Activated T-helper 2 cell treated with anti-CD3 and anti-CD28 coated beads, Interferon-gamma antibody, Interleukin-2, Interleukin-4, amounts not matched to agents 10 μg/mL and 5 μg/mL and 100 μg/mL, durations not matched to agents 14 hours and 24 hours and 36 hours (primary cell): ENCODE measurements at places on chromosomes 13 and 19.

GRCh38 chr19:991174-991931 lies 7.2 kb downstream of the WDR18 start:
- H3K4me3 ChIP-seq = no peak overlapping the region
- DNase-seq = peak; percentile 30
- H3K27me3 ChIP-seq = peaks cover under 1% of the 10 kb centered on the region
- peaks cover 30% of the 10 kb centered on the region for H3K36me3 ChIP-seq
- no peak overlapping the region for H3K27ac ChIP-seq
- no peaks in the 10 kb centered on the region for H3K4me1 ChIP-seq

- no peaks in the 10 kb centered on the region for H3K36me3 ChIP-seq
- no peak overlapping the region for H3K4me3 ChIP-seq
- DNase-seq = no peak
- peaks cover 2% of the 10 kb centered on the region for H3K27me3 ChIP-seq
- H3K4me1 ChIP-seq = peaks cover 22% of the 10 kb centered on the region
- H3K27ac ChIP-seq = no peak overlapping the region
Measured at GRCh38 chr13:28750187-28751045, 31.6 kb upstream of the SLC46A3 start.

- no peak for DNase-seq
- H3K4me3 ChIP-seq = no peak overlapping the region
- peaks cover 7% of the 10 kb centered on the region for H3K36me3 ChIP-seq
- peaks cover 1% of the 10 kb centered on the region for H3K27me3 ChIP-seq
- no peak overlapping the region for H3K27ac ChIP-seq
Measured at GRCh38 chr13:97394542-97394941, 39.4 kb upstream of the RAP2A start.

GRCh38 chr19:39170386-39171231 lies 26.2 kb upstream of the NCCRP1 start:
- H3K27ac ChIP-seq = no peak overlapping the region
- no peaks in the 10 kb centered on the region for H3K4me1 ChIP-seq
- no peak overlapping the region for H3K4me3 ChIP-seq
- DNase-seq = no peak
- H3K36me3 ChIP-seq = peaks cover 5% of the 10 kb centered on the region
- no peaks in the 10 kb centered on the region for H3K27me3 ChIP-seq

DNA sequence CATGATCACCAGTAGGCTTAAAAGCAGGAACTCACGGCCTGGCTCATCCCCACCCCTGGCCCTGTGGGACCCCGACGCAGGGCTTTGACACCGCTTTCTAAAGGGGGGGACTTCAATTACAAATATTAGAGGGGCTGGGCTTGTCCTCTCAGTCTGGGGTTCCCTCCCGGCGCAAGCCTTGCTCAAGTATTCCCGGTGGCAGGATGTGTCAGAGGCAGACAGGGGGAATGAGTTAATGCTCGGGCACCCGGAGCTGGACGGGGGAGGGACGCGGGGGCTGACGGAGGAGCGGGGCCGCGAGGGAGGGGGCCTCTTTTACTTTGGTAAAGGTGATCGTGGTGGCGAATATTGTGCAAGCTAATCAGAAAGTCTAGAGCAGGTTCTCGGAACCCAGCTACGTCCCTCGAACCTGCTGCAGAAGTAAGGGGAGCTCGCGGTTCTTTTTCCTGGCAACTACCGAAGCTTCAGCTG lies 1.1 kb downstream of the FGF14 start:
- no peak for DNase-seq
- H3K27me3 ChIP-seq = peaks cover 57% of the 10 kb centered on the region
- H3K27ac ChIP-seq = no peak overlapping the region
- no peaks in the 10 kb centered on the region for H3K36me3 ChIP-seq

DNA sequence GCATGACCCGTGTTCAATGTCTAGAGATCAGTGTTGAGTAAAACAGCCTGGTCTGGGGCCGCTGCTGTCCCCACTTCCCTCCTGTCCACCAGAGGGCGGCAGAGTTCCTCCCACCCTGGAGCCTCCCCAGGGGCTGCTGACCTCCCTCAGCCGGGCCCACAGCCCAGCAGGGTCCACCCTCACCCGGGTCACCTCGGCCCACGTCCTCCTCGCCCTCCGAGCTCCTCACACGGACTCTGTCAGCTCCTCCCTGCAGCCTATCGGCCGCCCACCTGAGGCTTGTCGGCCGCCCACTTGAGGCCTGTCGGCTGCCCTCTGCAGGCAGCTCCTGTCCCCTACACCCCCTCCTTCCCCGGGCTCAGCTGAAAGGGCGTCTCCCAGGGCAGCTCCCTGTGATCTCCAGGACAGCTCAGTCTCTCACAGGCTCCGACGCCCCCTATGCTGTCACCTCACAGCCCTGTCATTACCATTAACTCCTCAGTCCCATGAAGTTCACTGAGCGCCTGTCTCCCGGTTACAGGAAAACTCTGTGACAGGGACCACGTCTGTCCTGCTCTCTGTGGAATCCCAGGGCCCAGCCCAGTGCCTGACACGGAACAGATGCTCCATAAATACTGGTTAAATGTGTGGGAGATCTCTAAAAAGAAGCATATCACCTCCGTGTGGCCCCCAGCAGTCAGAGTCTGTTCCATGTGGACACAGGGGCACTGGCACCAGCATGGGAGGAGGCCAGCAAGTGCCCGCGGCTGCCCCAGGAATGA lies 1.5 kb upstream of the CEACAM5 start:
- no peak overlapping the region for H3K27ac ChIP-seq
- H3K36me3 ChIP-seq = no peaks in the 10 kb centered on the region
- peaks cover 15% of the 10 kb centered on the region for H3K27me3 ChIP-seq

DNA sequence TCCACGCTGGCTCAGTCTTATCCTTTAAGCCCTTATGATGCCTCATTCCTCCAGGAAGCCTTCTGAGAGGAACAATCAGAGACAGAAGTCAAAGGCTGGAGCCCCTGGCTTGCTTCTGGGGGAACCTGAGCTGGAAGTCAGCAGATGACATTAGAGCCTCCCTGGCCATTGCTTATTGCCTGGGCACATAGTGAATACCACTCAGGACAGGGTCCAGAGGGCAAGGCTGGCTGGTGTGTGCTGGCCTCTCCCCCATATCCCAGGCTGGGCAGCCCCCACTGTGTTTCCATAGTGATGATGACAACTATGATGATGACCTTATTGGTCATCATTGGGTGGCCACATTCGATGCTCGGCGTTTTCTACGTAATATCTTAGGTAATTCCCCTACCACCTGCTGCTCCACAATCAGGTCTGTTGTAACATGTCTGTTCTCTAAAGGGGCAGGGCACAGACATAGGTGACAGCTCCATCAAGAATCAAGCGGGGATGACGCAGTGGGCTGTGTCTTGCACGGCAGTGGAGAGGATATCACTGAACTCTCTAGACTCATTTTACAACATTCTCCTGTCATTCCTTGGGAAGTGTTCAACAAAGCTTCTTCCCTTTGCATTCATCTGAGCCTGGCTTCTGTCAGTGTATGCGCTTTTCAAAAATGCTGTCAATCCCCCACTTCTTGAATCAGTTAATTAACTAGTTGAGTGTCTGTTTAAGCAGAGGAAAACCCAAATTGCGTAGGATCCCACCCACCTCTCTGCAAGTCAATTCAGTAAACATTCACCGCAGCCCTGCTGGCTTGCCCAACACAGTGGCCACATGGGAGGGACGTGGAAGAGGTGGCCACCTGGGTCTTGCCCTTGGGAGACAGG lies 89.4 kb upstream of the TSHZ3 start:
- no peaks in the 10 kb centered on the region for H3K27me3 ChIP-seq
- no peak overlapping the region for H3K27ac ChIP-seq
- DNase-seq = no peak

DNA sequence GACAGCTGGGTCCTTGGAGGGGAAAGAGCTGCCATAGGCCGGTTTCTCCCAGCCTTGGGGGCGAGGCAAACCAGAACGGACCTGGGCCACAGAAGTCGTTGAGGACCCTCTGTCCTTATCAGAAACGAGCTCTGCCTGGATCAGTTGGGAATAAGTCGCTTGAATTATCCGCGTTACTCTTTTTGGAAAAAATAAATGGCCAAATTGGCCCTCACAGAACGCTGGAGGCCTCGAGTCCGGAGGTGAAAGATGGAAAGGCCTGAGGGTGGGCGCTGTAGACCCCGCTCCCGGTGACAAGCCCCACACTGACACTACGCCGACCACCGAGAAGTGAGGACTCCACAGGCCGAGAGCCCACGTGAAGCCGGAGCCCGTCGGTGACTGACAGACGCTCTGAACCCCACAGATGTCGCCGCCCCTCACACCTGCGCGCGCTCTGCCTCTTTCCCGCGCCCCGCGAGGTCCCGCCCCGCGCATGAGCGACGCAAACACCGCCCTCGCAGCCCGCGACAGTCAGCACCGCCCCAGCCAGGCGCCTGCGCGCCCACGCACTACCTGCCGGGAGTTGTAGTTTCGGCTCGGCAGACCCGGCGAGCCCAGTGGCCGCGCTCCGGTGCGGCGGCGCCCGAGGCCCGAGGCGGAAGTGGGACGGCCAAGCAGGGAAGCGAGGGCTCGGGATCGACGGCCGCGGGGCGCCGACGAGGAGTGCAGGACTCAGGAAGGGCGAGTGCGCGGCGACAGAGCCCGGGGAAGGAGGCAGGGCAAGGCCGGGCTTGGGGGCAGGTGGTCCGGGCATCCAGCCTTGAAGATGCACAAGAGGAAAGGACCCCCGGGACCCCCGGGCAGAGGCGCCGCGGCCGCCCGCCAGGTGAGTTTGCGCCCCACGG lies at the start of the genes BRME1 and CC2D1A:
Gene BRME1 (minus strand): TSS at position 484 of the 887 bp plus-strand sequence. CDS start 1,225 bp downstream, outside the sequence.
Gene CC2D1A (plus strand): TSS at position 568 of the 887 bp plus-strand sequence. CDS start 241 bp downstream, at position 809.
- peak within 1 kb of the TSS; percentile 82 for H3K4me3 ChIP-seq
- H3K27ac ChIP-seq = peak within 1 kb of the TSS; percentile 86
- H3K27me3 ChIP-seq = no peaks in the 10 kb centered on the region
- DNase-seq = peak; percentile 93
- H3K4me1 ChIP-seq = peaks cover 16% of the 10 kb centered on the region
- peaks cover 13% of the 10 kb centered on the region for H3K36me3 ChIP-seq

- no peak for DNase-seq
Measured at GRCh38 chr13:75425216-75426009, 56.6 kb downstream of the TBC1D4 start.

DNA sequence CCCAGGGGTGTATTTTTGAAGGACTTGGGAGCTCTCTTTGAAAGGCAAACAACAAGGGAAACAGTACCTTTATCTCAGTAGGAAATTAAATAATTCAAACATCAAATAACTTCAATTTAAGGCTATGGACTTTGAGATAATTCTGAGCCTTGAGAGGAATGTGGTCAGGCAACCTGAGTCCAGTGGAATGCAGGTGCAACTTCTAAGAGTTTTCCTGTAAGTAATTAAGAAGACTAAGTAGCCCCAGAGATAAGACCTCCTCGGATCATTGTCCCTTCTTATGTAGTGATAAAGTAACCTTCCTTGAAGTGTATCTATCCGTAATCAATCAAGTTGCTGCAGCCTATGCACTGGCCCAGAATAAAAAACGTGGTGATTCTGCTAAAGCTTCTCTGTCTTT lies 29.2 kb downstream of the ZNF701 start:
- no peaks in the 10 kb centered on the region for H3K27me3 ChIP-seq
- H3K4me3 ChIP-seq = no peak overlapping the region
- H3K27ac ChIP-seq = no peak overlapping the region
- H3K36me3 ChIP-seq = peaks cover 70% of the 10 kb centered on the region

- no peak overlapping the region for H3K4me3 ChIP-seq
- H3K4me1 ChIP-seq = no peaks in the 10 kb centered on the region
- no peak for DNase-seq
- H3K27me3 ChIP-seq = no peaks in the 10 kb centered on the region
- H3K27ac ChIP-seq = no peak overlapping the region
Measured at GRCh38 chr13:68345963-68346531, 1115.9 kb upstream of the PCDH9 start.

GRCh38 chr13:49925881-49926418 lies 10.2 kb downstream of the SPRYD7 start:
- H3K27me3 ChIP-seq = no peaks in the 10 kb centered on the region
- no peak for DNase-seq
- no peak overlapping the region for H3K27ac ChIP-seq
- H3K36me3 ChIP-seq = peaks cover 22% of the 10 kb centered on the region
- no peaks in the 10 kb centered on the region for H3K4me1 ChIP-seq

- H3K27ac ChIP-seq = no peak overlapping the region
- H3K36me3 ChIP-seq = no peaks in the 10 kb centered on the region
- H3K27me3 ChIP-seq = peaks cover 26% of the 10 kb centered on the region
- DNase-seq = peak; percentile 21
- H3K4me1 ChIP-seq = peaks cover 12% of the 10 kb centered on the region
Measured at GRCh38 chr13:30679483-30680330, 55.6 kb upstream of the ALOX5AP start.

DNA sequence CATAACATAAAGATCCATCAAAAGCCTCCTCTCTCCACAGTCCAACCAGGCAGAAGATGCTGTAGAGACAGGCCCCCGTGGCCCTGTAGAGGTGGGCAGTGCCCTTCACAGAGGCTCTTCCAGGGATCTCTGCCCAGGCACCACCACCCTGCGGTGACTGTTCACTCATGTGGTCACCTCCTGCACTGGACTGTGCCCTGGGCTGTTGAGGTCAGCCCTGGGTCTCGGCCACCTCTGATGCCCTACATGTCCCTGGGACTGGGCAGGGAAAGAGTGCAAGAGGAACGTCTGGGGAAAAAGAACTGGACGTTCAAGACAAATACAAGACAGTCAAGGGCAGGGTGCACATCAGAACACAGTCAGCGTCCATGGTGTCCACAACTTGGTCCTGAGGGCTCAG lies 22.3 kb downstream of the PEPD start:
- no peaks in the 10 kb centered on the region for H3K4me1 ChIP-seq
- H3K36me3 ChIP-seq = no peaks in the 10 kb centered on the region
- no peak overlapping the region for H3K4me3 ChIP-seq
- no peak for DNase-seq
- H3K27ac ChIP-seq = no peak overlapping the region

- H3K4me1 ChIP-seq = peaks cover 15% of the 10 kb centered on the region
- H3K27ac ChIP-seq = no peak overlapping the region
- H3K36me3 ChIP-seq = peaks cover 7% of the 10 kb centered on the region
- no peak overlapping the region for H3K4me3 ChIP-seq
- H3K27me3 ChIP-seq = no peaks in the 10 kb centered on the region
Measured at GRCh38 chr13:99179460-99179859, 21.2 kb upstream of the UBAC2 start.
